ENCODE measurements at places on chromosomes 11 and 22.
A peak's percentile ranks its signal among the peaks of the same experiment; 100 is the strongest.

DNA sequence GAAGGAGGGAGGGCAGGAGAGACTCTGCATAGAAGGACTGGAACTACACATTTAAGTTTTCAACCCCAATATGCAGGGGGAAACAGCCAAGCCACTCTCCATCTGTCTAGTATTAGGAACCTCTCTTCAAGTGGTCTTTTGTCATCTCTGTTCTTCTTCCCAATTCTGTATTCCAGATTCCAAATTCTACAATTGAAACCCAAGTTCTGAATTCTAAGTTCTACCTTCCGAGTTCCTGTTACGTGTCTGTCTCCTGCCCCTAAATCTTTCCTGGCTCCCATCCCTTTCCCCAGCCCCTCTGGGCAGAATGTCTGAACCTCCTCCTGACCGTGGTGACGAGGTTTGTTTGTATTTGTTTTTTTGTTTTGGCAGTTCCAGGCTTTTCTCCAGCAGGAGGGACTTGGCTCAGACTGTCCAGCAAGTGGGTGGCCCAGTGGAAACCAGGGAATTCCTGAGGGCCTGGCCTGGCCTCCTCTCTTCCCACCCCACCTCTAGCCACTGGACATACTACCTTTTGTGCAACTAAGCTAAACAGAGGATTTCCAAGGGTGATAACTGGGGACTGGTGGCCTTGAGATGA is 1.6 kb upstream of the THOC5 start:
- no peak for DNase-seq

DNA sequence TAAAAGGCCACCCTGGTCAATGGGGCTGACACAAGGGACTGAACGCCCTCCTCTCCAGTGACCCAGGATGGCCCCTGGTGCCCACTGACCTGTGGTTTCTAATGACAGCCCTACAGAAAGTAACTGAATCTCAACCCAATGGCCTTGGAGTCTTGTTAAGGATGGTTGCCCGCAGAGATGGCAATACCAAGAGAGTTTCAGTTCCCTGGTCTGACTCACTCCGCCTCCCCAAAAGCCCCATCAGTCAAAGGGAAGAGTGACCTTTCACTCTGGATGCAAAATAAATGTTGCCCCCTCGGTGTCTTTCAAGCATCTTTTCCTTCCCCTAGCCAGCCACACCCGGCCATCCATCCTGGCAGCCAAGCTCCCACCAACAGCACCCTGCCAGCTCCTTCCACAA is 57.7 kb upstream of the ISX start:
- no peak for DNase-seq

GRCh38 chr11:95790933-95791708 is 823 bp downstream of the CEP57 start:
- DNase-seq, result peak; percentile 40

- DNase-seq, result no peak
These were observed 73.0 kb downstream of the OSBP2 start for GRCh38 chr22:30767661-30768060.

DNA sequence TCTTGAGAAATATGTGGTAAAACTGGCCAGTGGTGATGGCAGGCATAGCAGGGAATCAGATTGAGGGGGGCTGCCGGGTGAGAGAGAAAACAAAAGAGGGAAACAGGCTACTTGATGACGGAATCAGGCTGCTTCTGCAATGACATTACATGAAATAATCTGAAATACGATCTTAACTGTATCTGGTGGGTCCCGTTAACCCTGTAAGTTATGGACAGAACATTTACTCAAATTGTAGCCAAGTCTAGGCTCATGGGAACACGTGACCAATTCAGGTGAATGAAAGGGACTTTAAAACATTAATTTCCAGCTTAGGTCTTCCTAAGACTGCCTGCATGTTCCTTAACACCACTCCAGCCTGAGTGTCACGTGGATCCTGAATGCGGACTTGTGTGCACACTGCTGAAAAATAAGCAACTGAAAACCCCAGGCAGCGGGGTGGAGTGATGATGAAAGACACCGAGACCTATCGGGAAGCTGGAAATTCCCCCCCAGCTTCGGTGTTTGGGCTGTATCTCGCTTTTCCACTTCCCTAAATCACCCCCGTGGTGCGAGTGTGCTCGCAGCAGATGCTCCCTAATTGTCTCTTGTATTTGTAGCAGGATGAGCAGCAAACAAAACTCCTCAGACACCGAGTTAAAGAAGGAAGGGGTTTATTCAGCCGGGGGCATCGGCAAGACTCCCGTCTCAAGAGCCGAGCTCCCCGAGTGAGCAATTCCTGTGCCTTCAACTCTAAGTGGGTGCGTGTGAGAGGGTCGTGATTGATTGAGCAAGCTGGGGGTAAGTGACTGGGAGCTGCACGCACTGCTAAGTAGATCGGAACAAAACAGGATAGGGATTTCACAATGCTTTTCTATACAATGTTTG is 145.0 kb upstream of the GRK3 start:
- DNase-seq, result no peak

DNA sequence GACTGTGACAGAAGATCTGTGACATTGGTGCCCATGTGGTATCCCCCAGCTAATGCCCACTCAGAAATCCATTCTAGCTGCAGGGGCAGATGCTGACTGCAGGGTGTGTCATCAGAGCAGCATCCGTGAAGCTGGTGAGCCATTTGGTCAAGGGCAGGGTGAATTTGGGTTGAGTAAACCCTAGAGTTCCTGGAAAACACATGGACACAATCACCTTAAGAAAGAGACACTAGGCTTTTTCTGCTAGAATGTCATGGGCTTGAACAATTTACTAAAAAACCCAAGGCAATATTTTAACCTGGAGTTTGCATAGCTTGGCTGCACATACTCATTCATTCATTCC is 100.0 kb downstream of the ADAMTS15 start:
- no peak for DNase-seq

- no peak for DNase-seq
These were observed 41.1 kb downstream of the OTOG start for GRCh38 chr11:17588166-17588565.

DNA sequence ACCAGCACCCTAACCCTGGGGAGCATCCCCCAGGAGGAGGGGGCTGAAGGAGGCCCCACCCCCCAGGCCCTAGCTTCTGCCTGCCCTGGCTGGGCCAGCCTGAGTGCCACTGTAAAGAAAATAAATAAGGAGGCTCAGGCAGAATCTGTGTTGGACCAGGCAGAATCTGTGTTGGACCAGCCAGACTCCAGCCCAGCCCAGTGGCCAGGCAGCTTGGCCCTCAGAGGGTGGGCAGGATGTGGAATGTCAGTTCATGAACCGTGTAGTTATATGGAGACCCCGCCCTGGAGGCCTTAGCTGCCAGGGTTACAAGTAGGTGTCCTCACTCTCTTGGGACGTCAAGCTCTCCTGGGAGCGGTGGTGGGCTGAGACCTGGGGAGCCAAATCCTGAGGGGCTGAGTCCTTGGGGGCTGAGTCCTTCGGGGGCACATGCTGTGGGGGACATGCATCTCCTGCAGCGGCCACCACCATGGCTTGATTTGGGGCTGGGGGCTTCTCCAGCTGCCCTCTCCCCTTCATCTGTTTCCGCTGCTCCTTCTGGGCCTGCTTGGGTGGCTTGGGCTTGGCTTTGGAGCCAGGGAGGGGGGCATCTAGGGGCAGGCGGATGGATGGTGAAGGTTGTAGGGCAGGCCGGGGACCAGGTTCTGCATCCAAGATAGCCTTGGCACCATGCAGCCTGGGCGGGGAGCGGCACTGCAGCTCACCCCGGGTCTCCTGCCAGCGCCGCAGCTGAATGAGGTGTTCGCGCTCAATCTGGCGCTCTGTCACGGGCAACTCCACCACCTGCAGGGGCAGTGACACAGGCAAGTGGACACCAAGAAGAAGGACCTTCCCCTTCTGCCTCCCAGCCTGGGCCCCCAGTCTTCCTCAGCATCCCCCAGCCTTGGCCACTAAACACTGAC is 3.0 kb upstream of the CASTOR1 start:
- DNase-seq, result no peak

- peak; percentile 74 for DNase-seq
These were observed 31.1 kb downstream of the DKK3 start for GRCh38 chr11:11977206-11977938.

- no peak for DNase-seq
These were observed 17.7 kb downstream of the CDKN1C start for GRCh38 chr11:2867722-2868505.

DNA sequence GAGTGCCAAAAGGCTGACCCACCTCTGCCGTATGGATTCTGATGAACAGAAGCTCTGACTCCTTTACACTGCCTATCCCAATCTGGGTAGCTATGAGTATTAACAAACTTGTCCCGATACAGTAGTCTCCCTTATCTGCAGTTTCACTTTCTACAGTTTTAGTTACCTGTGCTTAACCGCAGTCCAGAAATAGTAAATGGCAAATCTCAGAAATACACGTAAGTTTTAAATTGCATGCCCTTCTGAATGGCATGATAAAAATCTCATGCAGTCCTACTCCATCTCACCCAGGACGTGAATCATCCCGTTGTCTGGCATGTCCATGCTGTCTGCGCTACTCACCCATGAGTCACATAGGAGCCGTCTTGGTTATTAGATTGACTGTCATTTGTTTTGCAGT is 68.8 kb downstream of the SNX19 start:
- DNase-seq, result peak; percentile 83

DNA sequence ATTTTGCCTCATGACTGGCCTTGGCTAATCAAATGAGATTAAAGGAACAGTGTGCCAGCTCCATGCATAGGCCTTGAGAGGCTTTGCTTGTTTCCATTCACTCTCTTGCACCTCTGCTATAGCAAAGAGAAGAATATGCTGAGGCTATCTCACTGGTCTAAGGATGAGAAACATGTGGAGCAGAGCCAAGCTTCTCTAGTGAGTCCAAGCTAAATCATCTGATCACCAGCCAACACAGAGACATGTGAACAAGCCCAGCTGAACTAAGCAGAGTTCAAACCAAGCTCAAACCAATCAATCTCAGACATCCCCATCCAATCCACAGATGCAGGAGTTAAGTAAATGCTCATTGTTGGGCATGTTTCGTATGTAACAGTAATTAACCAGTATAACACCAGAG is 69.4 kb upstream of the API5 start:
- no peak for DNase-seq

DNA sequence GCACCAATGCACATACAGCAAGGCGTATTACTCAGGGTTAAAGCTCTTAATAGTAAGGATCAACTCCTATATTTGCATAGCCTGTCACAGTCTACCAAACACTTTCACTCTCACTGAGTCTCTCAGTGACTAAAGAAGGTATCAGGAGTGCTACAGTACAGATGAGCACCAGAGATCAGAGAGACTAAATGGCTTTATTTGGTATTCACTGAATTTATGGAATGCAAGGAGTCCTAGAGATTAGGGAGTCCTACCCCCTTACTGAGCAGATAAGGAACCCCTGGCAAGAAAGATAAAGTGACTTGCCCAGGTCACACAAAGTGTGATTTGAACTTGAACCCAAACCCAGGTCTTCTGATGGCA is 396.4 kb upstream of the CCDC90B start:
- no peak for DNase-seq

- no peak for DNase-seq
These were observed 2.3 kb upstream of the INPPL1 start for GRCh38 chr11:72222106-72222891.

DNA sequence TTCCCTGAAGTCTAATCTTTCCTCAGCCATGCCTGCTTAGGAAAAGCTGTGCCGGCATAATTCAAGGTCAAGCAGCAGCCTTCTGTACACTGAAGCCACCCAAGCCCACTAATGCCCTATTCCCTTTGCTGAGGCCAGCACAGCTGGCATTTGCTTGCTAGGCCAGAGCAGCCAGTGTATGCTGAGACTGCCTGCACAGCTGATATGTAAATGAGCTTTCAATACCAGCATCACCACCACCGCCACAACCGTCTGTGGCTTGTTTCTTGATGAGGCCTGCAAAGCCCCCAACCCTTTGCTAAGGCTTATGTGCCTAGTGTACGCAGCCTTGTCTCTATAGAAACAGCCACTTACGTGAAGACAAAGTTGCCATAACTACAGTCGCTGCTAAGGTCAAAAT is 56.3 kb upstream of the TNRC6B start:
- DNase-seq, result no peak

DNA sequence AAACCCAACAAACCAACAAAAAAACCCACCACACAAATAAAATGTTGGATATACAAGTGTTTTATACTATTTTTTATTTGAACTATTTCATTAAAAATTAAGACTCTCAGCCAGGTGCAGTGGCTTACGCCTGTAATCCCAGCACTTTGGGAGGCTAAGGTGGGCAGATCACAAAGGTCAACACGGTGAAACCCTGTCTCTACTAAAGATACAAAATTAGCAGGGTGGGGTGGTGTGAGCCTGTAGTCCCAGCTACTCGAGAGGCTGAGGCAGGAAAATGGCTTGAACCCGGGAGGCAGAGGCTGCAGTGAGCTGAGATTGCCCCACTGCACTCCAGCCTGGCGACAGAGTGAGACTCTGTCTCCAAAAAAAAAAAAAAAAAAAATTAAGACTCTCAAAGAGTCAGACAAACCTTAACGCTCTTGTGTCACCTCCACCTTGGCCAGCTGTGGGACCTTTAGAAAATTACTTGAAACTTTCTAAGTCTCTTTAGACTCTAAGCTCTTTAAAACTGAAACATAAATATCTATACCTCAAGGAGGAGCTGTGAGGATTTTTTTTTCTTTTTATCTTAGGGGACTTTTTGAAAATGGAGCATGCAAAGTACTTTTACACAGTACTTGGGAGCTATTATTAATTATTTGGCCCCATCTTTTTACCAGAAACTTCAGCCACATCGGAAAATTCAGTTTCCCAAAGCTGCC is 68.4 kb upstream of the CLNS1A start:
- no peak for DNase-seq

DNA sequence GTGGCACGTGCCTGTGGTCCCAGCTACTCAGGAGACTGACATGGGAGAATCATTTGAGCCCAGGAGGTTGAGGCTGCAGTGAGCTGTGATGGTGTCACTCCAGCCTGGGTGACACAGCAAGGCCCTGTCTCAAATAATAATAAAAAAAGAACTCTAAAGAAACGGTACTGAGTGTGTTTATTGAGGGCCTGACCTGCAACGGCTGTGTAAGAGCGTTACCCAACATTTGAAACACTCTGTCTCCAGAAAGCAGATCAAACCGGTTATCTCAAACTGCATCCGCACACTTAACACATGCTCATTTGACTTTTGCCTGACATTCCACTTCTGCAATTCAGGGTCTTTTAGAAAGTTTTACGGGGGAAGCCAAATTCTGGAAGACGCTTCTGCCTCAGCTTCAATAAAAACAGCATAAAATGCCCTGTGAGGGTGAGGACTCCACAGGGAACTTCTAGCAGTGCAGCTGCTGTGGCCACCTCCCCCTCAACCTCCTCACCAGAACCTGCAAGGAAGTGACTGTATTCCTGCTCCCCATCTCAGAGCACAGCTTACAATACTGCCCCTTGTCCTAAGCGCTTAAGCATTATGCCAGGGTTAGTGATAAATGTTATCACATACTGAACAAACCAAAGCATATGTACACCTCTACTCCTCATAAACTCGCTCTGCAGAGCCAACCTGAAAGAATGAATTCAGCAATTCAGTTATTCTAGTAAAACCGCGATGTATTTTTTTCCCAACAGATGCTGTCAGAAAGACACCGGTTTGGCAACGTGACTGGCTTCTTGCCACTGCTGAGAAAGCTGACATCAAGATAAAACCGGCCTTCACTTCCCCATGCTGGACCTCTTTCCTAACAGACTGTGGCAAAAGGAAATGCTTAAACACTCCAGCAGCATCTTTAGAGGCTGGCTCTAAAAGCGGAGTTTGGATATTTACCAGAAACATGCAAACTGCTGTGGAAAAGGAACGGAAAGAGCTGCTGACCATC is 52.2 kb downstream of the PRDM10 start:
- peak; percentile 40 for DNase-seq
